Stomach (tissue), 19 donors: ENCODE measurements at places on chromosomes 16 and 17. TPM values are rescaled to one million over a fixed set of nuclear protein-coding genes. Genes with fewer than 3 reads are reported as not detected.

- no peak for DNase-seq
These were observed 532.3 kb downstream of the CDH13 start for GRCh38 chr16:83159049-83159448.

GRCh38 chr17:2259769-2260536 lies 43.6 kb downstream of the SMG6 start:
- DNase-seq = peak; percentile 58

The SRCIN1 gene
- 0.43 TPM for total RNA-seq

The ASPHD1 gene
- total RNA-seq = not detected

DNA sequence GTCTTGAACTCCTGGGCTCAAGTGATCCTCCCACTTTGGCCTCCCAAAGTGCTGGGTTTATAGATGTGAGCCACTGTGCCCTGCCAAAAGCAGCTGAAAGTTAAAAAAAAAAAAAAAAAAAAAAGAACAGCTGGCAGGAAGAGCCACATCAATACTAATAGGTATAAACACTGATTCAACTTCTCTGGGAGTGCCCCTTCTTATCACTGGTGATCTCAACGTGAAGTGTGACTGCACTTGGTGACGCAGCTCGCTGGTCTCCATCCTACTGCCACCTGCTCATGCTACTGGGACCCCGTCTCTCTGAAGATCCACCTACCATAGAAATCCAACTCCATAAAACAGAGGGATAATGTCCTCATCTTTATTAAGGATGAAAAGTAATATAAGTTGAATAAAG lies 40.8 kb downstream of the RNF157 start:
- DNase-seq = no peak

The CCDC154 gene
- not detected for total RNA-seq

DNA sequence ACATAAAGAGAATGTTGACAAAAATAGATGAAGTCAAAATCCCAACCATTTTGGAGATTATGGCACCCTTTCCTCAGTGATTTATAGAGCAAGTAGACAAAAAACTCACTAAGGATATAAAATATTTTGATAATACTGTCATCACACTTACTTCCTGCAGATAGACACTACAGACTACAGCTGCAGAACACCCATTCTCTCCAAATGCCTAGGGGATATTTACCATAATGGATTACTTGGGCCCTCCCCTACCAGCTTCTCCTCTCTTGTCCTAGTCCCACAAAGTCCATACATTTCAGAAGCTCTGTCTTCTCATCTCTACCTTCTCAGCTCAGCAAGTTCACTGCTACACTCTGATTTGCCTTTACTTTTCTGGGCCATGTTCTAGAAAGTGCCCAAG lies 37.2 kb upstream of the CCNF start:
- no peak for DNase-seq

DNA sequence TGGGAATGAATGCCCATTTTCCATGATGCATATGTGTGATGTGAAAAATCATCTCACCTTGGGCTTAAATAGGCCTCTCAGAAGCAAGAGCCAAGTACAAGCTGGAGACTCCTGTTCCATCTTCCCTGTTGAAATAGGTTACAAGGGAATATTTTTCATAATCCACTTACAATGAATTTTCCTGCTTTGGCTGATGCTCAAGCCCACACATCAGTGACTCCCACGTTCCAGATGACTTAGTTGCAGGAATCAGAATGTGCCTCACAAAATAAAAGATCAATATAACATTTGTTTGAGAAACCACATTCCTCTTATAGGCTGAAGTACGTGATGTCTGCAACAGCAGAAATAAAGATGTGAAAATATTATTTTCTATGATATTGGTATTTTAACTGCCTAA lies 24.1 kb downstream of the ANKFN1 start:
- DNase-seq = no peak

DNA sequence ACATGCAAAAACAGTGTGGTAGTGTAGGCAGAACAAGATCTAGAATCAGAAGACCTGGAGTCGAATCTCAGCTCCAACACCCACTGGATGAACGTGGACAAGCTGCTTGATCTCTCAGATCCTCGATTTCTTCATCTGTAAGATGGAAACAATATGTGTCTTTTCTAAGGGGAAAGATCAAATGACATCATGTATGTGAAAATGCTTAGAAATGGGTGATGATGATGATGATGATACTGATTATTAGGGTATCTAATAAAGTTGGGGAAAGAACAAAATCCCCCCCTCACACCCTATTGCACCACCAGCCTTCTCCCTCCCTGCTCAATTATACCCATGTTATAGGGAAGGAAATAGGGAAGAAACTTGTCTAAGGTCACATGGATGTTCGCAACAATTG lies 10.9 kb downstream of the DYNLL2 start:
- no peak for DNase-seq

- no peak for DNase-seq
These were observed 94.0 kb upstream of the WSB1 start for GRCh38 chr17:27199948-27200347.

The IGF2BP1 gene
- total RNA-seq = not detected

DNA sequence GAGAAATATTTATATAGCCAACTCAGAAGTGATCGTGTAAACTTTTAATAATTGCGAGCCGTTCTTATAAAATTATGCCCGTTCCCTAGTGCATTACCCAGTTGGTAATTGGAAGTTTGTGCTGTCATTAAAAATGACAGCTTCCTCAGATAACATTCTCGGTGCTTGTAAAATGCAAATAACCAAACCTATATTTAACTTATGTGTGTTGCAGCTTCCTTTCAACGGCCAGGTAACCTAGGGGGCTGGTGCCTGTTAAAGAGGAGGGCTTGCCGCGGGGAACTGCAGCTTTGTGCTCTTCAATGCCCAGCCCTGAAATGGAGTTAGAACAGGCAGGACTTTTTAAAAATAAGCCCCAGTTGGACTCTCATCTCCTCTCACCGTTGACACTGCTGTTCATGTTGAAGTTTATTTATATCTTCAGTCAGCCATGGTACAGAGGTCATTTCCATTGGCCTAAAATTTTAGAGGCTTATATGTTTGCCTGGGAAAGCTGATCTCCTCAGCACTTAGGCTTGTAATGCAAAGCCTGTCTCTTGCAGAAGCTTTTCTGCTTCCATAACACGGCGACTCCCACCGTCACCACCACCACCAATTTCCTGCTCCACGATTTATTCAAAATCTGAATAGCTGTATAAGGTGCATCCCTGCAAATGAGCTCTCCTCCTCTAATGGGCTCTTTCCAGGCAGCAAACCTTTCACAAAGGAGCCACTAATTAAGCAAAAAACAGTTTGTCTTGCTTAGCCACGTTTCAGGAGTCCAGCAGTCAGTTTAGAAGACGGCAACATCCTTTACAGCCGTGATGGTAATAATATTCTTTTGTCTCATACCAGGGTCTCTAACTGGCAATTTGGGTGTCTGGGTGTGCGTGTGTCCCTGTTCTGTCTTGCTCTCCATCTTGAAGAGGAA lies 74.7 kb downstream of the RPA1 start:
- DNase-seq = no peak

GRCh38 chr16:9365370-9365728 lies 273.9 kb downstream of the HAPSTR1 start:
- DNase-seq = no peak

- DNase-seq = no peak
These were observed 60.4 kb downstream of the NOG start for GRCh38 chr17:56653877-56654276.

The CD300A gene
- not detected for total RNA-seq

- DNase-seq = no peak
These were observed 14.9 kb downstream of the RCVRN start for GRCh38 chr17:9890124-9890523.

The PRAC2 gene
- not detected for total RNA-seq

GRCh38 chr17:8968503-8968902 lies 3.0 kb upstream of the PIK3R5 start:
- DNase-seq = no peak

DNA sequence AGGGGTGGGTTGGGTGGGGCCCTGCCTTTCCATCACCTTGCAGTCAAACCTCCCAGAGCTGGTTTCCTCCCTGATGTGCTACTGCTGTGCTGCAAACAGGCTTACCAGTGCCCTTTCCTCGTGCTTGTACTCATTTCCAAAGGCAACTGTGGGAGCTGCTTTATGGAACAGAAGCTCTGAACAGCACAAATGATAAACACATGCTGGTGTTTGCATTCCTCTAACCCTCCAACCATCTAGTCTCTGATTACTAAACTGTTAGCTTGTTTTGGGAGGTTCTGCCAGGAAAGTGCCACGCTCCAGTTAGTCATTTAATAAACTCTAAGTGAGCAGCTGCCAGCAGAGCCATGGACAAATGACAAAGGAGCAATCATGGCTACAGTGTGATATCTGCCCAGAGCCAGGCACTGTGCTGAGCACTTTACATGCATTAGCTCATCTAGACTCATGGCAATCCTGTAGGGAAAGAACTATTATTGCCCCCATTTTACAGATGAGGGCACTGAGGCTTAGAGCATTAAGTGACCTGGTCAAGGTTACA lies 110.4 kb downstream of the VAT1L start:
- peak; percentile 10 for DNase-seq

- no peak for DNase-seq
These were observed 15.5 kb downstream of the TK2 start for GRCh38 chr16:66534376-66534799.

- no peak for DNase-seq
These were observed 184.4 kb downstream of the AATF start for GRCh38 chr17:37133136-37133535.

The MYH10 gene
- 9.3 TPM for total RNA-seq

GRCh38 chr16:1028524-1029258 lies 43.9 kb upstream of the SSTR5 start:
- no peak for DNase-seq

DNA sequence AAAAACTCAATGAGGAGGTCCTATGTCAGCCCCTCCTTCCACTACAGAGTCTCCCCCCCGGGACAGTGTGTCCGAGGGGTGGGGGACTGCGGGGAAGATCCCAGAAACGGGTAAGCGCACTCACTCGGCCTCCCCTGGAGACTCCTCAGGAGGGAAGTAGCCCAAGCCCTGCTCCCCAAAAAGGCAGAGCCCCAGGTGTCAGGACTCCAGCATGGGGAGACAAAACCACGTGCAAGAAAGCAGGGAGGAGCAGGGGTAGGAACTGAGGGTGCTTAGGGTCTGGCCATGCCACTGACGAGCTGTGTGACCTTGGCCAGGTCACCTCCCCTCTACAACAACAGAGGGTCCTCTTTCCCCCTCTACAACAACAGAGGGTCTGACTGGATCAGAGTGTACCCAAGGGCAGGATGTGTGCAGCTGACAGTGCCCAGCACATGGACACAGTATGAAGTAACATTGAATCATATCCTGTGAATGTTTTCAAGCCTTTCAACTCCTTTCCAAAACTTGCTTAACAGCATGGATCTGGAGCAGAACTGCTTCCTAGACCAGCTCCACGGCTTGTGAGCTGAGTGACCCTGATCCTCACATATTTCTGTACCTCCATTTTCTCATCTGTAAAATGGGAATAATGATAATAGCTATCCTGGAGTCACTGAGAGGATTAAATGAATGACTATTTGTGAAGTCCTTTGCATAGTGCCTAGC lies 2.1 kb upstream of the NAGS start:
- no peak for DNase-seq

DNA sequence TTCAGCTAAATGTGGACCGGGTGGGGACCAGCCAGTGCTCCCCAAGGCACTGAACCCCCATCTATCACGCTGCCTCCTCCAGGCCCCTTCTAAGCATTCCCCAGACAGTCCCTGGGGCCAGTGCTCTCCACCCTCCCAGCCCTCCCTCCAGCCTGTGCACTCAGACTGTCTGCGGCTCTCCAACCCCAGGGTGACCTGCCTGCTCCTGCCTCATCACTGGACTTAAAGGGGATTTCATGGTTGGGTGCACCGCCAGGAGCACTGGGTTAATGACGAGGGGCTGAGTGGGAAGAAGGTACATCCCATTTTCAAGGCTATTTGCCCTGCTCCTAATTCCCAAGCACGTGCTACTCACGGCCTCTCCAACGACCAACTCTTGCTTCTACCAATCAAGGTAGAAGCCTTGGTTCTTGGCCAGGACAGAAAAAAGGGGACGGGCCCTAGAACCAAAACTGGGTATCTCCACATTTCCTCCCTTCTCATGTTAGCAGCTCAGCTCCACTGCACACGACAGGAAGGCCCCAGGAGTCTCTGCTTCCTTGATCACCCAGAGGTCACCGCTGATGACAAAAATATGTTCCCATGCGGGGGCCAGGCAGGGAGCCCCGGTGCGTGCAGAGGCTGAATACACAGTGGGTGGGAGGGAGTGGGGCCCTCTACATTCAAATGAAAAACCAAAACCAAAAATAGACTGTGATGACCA lies 3.5 kb upstream of the ABR start:
- no peak for DNase-seq

DNA sequence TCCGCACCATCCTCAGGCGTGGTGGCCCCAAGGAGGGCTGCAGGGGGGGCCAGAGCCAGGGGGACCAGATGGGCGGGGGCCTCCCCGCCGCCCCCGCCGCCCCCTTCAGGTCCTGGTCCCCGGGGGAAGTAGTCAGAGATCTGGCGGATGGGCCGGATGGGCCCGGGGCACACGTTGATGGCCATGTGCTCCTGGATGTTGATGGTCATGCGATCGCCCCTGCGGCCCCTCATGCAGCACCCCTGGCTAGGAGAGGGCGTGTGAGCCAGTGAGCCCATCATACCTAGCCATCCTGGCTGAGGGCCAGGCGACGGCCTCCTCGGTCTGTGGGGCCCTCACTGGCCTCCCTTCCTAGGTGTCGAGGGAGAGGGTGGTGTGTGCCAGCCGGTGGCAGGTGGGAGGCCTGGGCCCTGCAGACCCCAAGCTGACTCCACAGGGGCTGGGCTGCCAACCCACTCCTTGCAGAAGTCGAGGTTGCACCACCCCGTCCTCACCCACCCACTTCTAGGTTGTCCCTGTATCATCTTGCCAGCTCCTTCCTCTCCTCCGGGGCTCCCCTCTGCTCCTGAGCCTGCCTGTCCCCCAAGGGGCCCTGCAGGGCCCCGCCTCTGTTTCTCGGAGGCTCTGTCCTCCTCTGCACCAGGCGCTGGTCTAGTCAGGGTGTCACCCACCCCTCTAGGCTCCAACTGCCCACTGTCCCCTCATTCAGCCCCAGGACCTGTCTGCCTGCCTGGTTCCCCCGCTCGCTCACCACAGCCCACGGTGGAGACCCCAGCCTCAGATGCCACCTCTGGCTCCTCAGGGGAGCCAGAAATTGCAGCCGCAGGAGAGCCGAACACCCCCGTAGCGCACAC lies 610 bp downstream of the DOC2A start:
- DNase-seq = no peak

The FBRS gene
- 21.6 TPM for total RNA-seq

The GIT1 gene
- total RNA-seq = 34.3 TPM

The TBC1D3C gene
- total RNA-seq = not detected

- peak; percentile 59 for DNase-seq
These were observed 6.1 kb downstream of the TMEM235 start for GRCh38 chr17:78237401-78238012.

The CXCL16 gene
- 47.4 TPM for total RNA-seq

The SLC5A2 gene
- not detected for total RNA-seq

The NOS2 gene
- total RNA-seq = not detected

The CSH1 gene
- not detected for total RNA-seq

The EVPLL gene
- 1.2 TPM for total RNA-seq

The NAGS gene
- total RNA-seq = not detected

The SLFN13 gene
- 2.9 TPM for total RNA-seq

The LRRC75A gene
- total RNA-seq = 306 TPM

The MYH13 gene
- total RNA-seq = 3.5 TPM

GRCh38 chr17:81927653-81928543 lies at the start of gene MAFG:
Gene MAFG (minus strand): TSS chr17:81927735. CDS start chr17:81923185, 4,550 bp downstream.
- DNase-seq = peak; percentile 94

The GLTPD2 gene
- not detected for total RNA-seq

- DNase-seq = peak; percentile 87
These were observed 18.5 kb upstream of the NAGLU start for GRCh38 chr17:42517516-42517915.

- no peak for DNase-seq
These were observed 42.5 kb downstream of the C16orf78 start for GRCh38 chr16:49416001-49416675.

The SLC47A2 gene
- total RNA-seq = not detected

The DNAAF1 gene
- total RNA-seq = not detected

The MAP3K3 gene
- total RNA-seq = 16.5 TPM
